Body of pancreas (tissue), 4 donors: ENCODE measurements at places on chromosomes 2 and 18. TPM values are rescaled to one million over a fixed set of nuclear protein-coding genes. Genes with fewer than 3 reads are reported as not detected.
A peak's percentile ranks its signal among the peaks of the same experiment; 100 is the strongest.

GRCh38 chr2:44190526-44190925, 21.9 kb downstream of the PPM1B start:
- no peaks in the 10 kb centered on the region for H3K27me3 ChIP-seq
- no peak overlapping the region for H3K4me3 ChIP-seq
- peaks cover 28% of the 10 kb centered on the region for H3K4me1 ChIP-seq
- H3K27ac ChIP-seq = no peak overlapping the region
- no peak for DNase-seq
- H3K36me3 ChIP-seq = no peaks in the 10 kb centered on the region

DNA sequence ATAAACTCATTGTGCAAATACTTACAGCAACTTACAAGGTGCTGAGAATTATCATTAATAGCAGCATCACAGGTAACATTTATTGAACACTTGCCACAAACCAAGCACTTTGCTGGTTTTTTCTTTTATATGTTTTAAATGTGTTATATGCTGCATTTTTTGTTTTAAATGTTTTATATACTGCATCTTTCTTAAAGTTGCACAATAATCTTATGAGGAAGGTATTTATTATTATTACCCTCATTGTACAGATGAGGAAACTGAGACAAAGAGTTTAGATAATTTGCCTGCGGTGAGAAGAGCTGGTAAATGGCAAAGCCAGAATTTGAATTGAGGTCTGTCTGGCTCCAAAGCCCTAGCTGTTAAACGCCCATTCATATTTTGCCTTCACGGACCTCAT, 52.2 kb upstream of the RIOK3 start:
- no peaks in the 10 kb centered on the region for H3K36me3 ChIP-seq
- H3K27me3 ChIP-seq = no peaks in the 10 kb centered on the region
- no peak overlapping the region for H3K27ac ChIP-seq

- H3K27ac ChIP-seq = no peak overlapping the region
- peak; percentile 60 for DNase-seq
- no peak overlapping the region for H3K4me3 ChIP-seq
- H3K36me3 ChIP-seq = no peaks in the 10 kb centered on the region
Observed at GRCh38 chr2:98743835-98744234, 12.9 kb upstream of the MGAT4A start.

DNA sequence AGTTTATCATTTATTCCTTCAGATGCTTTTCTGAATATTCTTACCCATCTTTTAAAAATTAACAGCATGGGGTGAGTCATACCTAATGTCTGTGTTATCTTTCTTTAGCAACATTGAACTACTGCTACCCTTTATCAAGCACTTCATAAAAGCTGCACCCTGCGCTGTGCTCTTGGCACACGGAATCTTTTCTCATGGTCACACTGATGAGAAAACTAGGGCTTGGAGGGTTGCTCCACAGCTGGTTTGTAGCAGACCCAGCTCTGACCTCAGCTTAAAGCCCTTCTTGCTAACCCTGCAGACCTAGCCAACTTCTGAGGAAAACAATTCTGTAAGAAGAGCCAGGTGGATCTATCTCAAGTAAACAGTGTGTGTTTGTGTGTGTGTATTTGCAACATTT, 106.3 kb downstream of the RNF144A start:
- H3K36me3 ChIP-seq = no peaks in the 10 kb centered on the region
- peaks cover 76% of the 10 kb centered on the region for H3K4me1 ChIP-seq

TMEM247 gene
- not detected for total RNA-seq
